Left lobe of liver (tissue), 2 donors: ENCODE measurements at places on chromosomes 3 and 15.

DNA sequence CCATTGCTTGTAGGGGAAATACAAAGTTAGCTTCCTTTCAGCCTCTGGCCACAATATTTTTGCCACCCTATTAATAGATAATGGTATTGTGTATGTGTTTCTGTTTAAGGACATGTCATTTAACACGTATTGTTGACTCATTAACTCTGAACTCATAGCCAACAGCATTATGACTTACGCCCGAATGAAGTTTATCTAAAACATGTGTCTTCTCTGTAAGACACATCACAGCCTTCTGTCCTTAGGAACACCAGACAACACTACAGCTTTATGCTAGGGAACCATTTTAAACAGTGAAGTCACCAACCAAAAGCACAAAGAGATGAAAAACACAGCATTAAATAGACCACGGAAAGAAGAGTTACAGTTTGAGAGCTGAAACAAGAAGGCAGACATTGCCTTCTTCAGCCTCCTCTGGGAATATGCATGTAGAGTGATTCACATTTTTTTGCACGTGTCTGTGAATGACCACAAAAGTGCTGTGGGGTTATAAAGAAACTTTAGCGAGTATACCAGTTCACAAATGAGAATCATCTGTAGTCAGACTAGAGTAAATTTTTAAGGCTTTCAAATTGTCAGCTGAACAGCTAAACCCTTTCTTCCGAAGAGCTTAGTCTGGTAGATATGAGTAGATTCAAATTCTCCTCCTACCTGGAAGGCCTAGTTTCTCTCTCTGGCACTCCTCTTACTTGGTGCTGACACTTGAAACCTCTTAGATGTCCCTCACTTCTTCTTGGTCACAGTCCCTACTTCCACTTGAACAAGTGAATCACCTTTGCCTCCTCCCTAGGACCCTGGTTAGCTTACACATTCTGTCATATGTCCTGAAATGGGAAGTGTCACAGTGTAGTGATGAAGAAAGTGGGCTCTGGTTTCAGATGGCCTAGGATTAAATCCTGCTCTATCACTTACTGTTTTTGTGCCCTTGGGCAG, 32.2 kb downstream of the MCTP2 start:
- DNase-seq = no peak

DNA sequence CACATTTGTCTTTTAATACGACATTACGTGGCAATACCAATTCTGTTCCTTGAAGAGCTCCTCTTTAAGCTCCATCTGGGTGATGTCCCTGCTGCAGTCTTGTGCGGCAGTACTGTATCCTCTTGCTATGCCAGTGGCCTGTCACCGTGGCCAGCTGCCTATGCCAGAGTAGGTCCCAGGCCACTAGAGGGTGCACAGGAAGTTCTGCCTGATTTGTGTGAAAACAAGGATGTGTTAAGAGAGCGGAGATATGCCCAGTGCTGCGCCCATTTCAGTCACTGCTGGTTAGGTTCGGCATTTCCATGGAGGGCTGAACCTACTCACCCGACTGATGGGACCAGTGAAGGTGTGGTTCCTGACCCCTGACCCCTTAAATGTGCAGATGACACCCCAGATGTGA, 25.2 kb downstream of the NIPA1 start:
- DNase-seq = peak; percentile 49

- DNase-seq = no peak
Measured at GRCh38 chr3:98594628-98595324, 1.4 kb upstream of the CPOX start.

GRCh38 chr3:94172695-94173310, 109.9 kb downstream of the NSUN3 start:
- DNase-seq = no peak

- no peak for DNase-seq
Measured at GRCh38 chr15:99677540-99678134, 55.6 kb downstream of the LYSMD4 start.

DNA sequence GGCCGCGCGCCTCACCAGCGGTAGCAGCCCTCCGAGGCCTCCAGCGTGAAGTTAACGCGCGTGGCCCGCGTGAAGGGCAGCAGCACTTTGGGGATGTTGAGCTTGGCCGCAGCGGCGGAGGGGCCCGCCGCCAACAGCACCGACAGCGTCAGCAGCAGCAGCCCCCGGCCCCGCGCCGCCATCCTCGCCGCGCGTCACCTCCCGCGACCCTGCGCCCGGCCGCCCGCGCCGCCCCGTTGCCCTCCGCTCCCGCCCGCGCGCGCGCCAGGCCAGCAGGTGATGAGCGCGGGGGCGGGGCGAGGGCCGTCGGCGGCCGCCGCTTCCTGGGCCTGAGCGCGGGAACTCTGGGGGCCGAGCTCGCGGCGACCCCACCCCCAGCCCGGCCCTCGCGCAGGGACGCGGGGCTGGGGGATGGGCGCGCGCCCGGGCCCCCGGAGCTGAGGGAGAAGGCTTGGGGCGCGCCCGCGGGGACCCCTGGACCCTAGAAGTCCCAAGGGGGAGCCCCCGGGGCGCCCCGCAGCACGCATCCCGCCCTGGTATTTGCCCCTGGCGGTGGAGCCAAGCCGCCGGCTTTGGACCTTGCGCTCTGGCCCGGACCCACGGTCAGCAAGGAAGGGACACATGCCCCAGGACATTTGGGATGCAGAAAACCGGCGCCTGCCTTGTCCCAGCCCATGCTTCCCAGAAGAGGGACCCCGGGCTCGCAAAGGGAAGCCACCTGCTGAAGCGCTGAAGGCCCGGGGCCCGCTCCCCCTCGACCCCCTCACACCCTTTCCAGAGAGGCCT, at the start of gene NUP210:
NUP210 (minus strand) TSS at position 278 of the 786 bp plus-strand sequence; CDS start at position 182, 96 bp downstream.
- peak; percentile 89 for DNase-seq

DNA sequence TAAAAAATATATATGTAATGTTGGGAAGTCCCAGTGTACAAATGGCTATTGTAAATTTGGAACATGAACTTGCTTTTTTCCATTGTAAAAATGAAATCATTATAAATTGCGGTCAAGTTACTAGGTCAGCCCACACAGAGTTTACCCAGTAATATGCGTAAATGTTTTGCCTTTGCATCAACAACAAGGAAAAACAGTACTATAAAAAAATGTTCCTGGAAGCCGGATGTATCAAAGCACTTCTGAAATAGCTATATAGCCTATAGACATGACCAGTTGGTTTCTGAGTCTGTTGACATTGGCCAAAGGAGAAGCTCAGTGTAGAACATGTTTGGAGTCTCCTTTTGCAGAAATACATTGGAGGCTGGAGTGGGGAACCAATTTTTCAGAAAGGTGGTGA, 23.2 kb downstream of the CTNNB1 start:
- DNase-seq = no peak

DNA sequence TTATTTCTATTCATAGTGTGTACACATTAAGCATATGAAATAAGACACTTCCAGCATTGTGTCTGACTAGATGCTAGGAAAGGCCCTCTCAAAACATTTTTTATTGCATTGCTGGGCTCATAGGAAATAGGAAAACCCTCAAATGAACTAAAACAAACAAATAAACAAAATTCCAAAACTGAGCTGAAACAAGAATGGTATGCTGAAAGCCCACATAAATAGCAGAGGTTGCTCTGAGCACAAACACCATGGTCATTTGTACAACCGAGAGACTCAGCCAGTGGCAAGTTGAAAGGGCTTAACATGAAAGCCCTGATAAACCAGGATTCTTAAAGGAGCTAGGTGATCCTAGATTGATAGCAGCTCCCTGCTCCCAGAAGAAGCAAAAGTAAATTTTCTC, 310.0 kb upstream of the WNT5A start:
- no peak for DNase-seq

DNA sequence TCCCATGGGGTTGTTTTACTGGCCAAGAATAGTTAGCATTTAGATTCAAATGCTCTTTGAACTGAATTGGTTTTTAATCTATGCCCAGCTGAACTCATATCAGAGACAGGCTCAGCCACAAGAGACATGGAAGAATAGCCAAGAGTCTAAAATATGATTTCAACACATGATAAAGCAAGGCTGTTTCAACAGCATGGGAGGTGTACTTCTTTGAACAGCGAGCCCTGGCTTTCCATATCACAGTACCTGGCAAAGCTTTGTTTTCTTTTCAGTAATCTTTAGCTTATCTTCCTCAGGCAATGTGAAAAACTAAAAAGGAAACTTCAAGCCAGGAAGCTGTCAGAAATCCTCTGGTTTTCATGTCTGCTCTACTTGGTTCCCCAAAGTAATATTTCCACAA, 413.6 kb upstream of the ADAMTS9 start:
- no peak for DNase-seq

- DNase-seq = no peak
Measured at GRCh38 chr3:43389388-43390254, 103.3 kb downstream of the SNRK start.

DNA sequence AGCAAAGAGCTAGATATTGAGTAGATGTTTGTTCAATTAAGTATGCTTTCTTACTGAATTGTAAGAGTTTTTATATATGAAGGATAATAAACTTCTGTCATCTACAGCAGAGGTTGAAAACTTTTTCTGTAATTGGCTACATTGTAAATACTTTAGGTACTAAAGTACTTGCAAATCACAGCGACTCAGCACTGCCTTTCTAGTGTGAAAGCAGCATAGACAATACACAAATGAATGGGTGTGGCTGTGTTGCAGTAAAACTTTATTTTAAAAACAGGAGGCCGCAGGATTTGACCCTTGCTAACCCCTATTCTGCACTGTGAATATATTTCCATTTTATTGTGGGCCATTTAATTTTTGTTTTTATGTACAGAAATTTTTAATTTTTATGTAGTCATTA, 104.3 kb upstream of the TMC3 start:
- DNase-seq = no peak

DNA sequence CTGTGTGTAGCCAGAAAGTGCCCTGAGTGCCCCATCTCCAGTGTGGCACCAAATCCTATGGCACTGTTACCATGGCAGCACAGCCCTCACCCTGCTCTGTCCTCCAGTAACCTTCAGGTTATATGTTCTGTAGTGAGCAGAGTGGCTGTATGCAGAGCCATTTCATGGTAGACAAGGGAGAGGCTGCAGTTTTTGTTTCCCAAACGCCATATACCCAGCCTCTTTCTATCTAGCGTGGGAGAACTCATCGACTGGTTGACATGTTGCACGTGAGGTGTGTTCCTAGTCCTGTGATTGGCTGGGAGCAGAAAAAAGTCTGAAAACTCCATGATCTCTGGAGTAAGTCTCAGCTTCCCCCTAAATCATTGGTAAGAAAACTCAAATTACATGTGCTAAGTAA, 2.0 kb downstream of the SIDT1 start:
- no peak for DNase-seq

DNA sequence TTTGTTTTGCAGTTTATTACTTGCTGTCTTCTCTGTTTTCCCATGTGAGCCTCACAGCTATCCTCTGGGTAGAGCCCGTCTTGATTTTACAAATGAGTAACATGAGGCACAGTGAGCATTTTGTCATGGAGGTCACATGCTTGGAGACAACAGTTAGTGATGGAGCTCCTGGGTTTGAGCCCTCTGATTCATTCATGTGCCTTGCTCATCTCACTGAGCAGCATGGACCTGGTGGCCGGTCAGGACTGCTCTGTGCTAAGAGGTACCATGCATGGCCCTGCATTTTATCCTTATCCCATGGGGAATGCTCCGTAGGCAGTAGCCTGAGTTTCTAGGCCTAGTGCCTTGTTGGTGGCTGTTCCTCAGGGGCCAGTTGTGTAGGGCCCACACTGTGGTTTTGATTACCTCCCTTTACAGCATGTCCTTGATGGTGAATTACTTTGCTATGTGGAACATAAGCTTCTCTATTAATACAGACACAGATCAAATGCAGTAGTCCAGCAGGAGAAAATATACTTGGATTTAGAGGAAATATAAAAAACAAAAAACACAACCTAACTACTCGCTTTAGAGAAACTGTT, 35.6 kb downstream of the MAP2K5 start:
- no peak for DNase-seq

GRCh38 chr3:46656778-46657556, 36.5 kb downstream of the ALS2CL start:
- DNase-seq = no peak

DNA sequence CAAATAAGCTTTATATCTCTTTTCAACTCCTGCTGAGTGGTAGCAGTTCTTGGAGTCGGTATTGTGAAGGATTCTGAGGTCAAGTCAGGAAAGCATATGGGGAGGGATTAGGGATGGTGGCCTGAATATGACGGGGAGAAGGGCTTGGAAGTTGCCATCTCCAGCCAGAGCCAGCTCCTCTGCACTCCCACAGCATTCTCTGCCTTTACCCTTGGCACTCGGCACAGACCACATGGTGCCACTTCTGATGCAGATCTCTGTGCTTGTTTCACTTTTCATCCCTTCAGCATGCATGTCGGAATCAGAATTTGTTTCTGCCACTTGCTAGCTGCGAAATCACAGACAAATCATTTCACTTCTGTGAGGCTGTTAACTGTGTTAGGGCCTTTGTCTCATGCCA, 52.5 kb downstream of the RAB11A start:
- no peak for DNase-seq

- DNase-seq = no peak
Measured at GRCh38 chr3:124831628-124832199, 55.5 kb downstream of the ITGB5 start.

GRCh38 chr15:84572231-84572630, 28.6 kb upstream of the ZSCAN2 start:
- DNase-seq = no peak

GRCh38 chr3:160129459-160130061, 95.7 kb upstream of the C3orf80 start:
- no peak for DNase-seq

GRCh38 chr3:171535133-171535532, 74.9 kb upstream of the TNIK start:
- DNase-seq = no peak

DNA sequence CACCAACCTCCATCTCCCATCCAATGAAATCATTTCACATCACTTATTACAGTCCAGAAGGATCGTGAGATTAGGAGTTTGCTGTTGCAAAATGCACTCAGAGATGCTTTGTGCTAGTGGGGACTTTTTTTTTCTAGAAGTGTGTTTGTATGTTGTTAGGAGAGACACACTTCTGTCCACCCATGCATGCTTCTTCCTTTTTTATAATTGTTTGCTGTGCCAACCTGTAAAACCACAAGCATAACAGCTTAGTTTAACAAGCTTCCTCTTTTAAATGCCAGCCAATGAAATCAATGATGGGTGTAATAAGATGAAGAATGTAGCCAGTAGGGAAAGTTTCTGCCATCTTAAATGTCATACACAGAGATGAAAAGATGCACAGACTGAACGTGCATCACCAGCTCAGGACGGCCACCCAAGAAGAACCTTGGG, 305.6 kb upstream of the STT3B start:
- no peak for DNase-seq

DNA sequence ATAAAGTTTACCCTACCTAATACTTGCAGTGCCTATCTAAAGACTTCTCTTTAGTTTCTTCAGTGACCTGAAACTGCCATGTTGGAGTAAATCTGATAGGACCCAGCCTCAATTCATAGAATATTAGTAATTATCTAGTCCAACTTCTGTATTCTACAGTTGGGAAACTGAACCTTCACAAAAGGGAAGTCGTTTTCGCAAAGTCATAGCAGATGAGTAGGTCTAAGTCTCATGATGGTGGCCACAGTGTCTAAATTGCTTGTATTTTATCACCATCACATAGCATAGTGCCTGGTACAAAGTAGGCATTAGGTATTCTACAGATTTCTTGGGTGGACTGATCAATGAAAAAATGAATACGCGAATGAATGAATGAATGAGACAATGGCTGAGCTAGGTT, 8.4 kb downstream of the GMNC start:
- DNase-seq = no peak

- no peak for DNase-seq
Measured at GRCh38 chr15:33067456-33067855, 127.1 kb downstream of the FMN1 start.

GRCh38 chr3:76352511-76353284, 567.3 kb upstream of the ZNF717 start:
- DNase-seq = no peak

GRCh38 chr3:191357909-191358308, 27.6 kb upstream of the UTS2B start:
- no peak for DNase-seq

- DNase-seq = peak; percentile 54
Measured at GRCh38 chr15:60079210-60079609, 75.1 kb downstream of the FOXB1 start.
